ENCODE measurements at places on chromosomes 12 and 14. TPM values are rescaled to one million over a fixed set of nuclear protein-coding genes. Genes with fewer than 3 reads are reported as not detected.

DNA sequence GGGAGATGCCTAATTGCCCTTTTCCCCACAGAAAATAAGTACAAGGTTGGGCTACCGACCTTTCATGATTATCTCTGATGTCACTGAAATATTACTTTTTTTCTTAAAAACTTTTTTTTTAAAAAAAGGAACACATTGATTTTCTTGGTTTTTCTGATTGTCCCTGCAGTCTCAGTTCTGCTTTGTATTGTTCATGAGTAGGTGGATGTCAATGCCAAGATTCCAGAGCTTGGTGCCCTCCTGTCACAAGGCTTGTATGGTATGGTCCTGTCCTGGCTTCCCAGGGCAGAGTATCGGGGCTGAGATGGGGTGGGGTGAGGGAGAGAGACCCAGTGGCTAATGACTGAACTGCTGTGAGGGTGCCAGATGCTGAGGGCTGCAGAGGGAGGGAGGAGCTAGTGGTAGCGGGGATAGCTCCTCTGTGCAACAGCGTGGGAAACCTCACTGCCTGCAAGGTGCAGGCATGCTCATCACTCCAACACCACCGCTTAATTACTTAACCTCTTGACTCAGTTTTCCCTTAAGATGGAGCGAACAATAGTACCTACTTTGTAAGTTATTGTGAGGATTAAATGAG is 4.4 kb upstream of the CTDSP2 start:
- ATAC-seq: peak; percentile 18

The BAZ2A gene
- 31.2 TPM for total RNA-seq

DNA sequence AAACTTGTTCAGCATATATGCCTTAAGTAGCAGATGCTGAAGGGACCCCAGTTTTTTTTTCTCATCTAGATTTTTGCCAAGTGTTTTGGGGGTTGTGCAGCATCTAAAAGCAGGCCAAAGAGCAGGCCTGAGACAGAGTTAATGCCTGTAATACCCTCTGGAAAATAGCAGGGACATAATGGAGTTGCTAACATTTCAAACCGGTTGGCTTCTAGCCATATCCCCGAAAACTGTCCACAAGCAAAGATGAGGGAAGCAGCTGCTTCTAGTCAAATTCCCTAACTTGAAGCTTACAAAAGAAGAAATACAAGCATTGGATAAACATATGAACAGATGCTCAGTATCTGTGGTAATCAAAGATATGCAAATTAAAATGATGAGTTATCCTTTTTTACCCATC is 52.1 kb upstream of the AEBP2 start:
- ATAC-seq: no peak

The SETD1B gene
- 10.9 TPM for total RNA-seq

The PPP2R3C gene
- 41.4 TPM for total RNA-seq

The DEGS2 gene
- 0.77 TPM for total RNA-seq

DNA sequence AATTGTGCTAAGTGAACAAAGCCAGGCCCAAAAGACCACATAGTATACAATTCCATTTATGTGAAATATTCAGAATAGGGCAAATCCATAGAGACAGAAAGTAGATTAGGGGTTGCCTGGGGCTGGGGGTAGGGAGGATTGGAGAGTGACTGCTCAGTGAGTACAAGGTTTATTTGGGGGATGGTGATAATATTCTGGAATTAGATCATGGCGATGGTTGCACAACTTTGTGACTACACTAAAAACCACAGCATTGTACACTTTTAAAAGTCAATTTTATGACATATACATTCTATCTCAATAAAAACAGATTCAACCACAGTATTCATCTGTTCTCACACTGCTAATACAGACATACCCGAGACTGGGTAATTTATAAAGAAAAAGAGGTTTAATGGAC is 68.7 kb upstream of the MAP1LC3B2 start:
- ATAC-seq: no peak

The RHOF gene
- 10.3 TPM for total RNA-seq

The RPL10L gene
- total RNA-seq: 0.38 TPM

DNA sequence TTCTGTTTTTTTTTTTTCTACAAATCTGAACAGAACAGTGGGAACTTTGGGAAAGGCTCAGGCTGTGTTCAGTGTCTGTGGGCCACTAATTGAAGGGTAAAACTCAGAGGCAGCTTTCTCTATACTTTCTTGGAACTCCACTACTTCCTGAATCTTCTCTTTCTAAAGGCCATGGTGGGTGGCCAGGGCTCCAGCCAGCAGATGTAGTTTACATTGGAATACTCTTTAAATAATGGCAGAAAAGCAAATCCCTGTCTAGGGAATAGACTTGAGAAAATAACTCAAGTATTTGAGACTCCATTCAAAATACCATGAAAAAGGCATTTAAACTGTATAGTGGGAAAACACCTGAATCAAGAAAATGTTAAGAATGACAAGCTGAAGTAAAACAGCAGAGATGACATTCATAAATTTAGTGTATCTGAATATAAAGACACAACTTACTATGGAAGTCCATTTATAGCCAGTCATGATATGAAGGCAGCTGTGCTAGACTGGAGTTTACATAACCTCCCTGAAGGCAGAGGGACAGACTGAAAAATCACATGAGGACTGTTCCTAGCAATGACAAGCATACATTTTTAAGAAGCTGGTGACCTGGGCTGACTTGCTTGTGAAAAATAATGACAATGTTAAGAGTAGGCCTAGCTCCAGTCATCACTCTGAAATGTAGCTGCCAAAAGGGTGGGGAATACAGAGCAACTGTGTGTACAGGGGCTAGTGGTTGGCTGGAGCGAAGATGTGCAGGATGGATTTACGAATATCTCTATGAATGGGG is 168.6 kb downstream of the STXBP6 start:
- ATAC-seq: no peak
